ENCODE measurements at places on chromosomes 13 and 19. TPM values are rescaled to one million over a fixed set of nuclear protein-coding genes. Genes with fewer than 3 reads are reported as not detected.

- DNase-seq, result no peak
Observed at GRCh38 chr13:92272177-92272576, 873.8 kb downstream of the GPC5 start.

- DNase-seq, result no peak
Observed at GRCh38 chr13:90107661-90108060, 1239.8 kb upstream of the MIR17HG start.

- DNase-seq, result no peak
Observed at GRCh38 chr19:14817052-14817451, 17.9 kb downstream of the OR7A5 start.

DNA sequence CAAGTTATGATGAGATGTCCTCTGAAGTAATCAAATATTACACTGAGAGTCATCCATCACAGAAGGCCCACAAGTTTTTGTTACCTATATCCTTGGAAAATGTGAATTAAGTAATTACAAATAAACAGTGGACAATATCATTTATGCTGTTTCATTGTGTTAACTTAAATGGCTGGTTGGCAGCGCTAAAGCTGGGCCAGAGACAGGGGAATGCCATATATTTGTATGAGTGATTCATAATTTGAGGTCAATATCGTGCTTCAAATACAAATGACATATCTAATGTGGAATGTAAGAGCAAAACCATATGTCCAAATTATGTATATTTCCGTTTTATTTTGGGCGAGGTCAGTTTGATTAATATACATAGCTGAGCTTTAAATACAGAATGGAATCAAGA, 1556.2 kb downstream of the SLITRK5 start:
- DNase-seq, result no peak

Gene AMH
- total RNA-seq, result 0.89 TPM

Gene ZSCAN5A
- 20.3 TPM for total RNA-seq

Gene USE1
- 32.8 TPM for total RNA-seq

Gene BBC3
- total RNA-seq, result 5.0 TPM

Measured in Right ventricle myocardium inferior (tissue), 1 donor.